Spleen (tissue), 13 donors: ENCODE measurements at places on chromosomes 5 and 9. TPM values are rescaled to one million over a fixed set of nuclear protein-coding genes. Genes with fewer than 3 reads are reported as not detected.

Gene ADGRD2
- total RNA-seq = 0.40 TPM

Gene GABRA1
- not detected for total RNA-seq

Gene CARD9
- 19.0 TPM for total RNA-seq

DNA sequence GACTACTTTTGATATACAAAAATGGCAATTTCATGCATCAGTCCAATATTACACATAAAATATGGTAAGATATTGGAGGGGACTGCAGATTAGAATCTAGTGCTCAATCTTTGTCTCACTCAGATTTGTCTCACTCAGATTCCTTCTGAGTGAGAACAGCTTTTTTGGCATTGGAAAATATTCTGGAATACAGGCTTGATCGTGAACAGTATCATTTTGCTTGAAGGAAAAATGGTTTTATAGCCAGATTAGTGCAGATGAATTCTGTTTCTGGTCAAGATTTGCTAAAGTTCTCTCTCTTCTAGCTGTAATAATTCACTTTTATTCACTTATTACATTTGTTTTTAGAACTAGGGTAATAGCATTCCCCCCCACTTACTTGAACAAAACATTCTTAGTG is 51.2 kb downstream of the MAN2A1 start:
- DNase-seq = no peak
